Fibroblast of upper back skin (primary cell): ENCODE measurements at places on chromosomes 1 and 21.

GRCh38 chr1:206846487-206846886 is 18.9 kb upstream of the IL20 start:
- no peak for DNase-seq

- no peak for DNase-seq
Measured at GRCh38 chr1:9652379-9653209, 1.1 kb downstream of the PIK3CD start.

- no peak for DNase-seq
Measured at GRCh38 chr1:183483224-183483623, 10.9 kb downstream of the SMG7 start.

GRCh38 chr1:111221276-111221632 is 6.3 kb upstream of the CHI3L2 start:
- no peak for DNase-seq

GRCh38 chr21:14594967-14595366 is 48.9 kb upstream of the SAMSN1 start:
- no peak for DNase-seq
